ENCODE measurements at places on chromosomes 3 and 15.

DNA sequence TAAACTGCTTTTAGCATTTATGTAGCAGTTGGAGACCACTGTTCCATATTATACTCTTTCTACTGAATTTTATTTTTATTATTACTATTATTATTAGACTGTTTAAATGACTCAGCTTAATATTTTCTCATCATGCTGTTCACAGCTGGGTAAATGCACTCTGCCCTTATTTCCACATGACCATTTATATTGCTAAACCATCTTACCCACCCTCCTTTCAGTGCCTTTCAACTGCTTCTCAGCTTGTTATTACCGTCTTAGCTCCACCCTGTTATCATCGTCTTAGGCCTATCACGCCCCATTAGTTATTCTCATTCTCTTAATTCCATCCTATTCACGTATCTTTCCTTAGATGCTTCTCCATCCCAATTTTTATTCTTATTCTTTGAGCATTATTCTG lies 212.6 kb downstream of the GAP43 start:
- no peak for DNase-seq

DNA sequence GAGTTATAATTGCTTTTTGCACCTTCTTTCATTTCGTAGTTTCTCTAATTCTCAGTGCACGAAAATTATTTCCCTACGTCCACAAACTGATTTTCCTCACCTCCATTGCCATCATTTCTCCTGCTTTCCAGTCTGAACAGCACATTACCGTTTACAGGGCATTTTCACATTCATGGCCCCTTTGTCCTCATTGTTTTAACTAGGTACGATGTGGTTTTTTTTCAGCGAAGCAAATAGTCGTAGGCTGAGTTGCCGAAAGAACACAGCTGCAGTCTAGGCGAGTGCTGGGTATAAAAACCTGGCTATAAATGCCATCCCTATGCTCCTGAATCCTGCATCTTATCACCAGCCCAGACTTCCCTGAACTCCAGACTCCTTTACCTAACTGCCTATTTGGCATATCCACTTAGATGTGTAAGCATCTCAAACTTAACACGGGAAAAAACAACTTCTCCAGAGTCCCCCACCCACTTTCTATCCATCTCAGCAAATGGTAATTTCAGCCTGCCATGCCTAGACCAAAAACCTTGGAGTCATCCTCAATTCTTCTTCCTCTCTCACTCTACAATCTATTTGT lies 691 bp upstream of the FSIP1 start:
- no peak for DNase-seq

DNA sequence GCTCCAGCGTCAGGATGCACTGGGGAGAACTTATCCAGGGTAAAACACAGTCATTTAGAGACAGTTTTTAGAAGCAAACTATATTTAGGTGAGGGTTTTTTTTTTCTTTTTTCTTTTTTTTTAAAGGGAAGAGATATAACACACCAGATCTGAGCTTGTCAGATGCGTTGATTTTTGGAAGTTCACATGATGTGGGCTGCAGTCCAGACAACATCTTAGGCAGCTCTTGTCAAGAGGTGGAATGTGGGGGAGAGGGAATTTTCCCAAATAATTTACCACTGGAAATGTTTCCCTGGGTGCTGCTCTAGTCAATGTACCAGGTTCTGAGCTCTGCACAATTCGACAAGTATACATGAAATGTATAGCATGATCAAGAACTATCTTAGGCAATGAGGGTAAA lies 93.3 kb downstream of the OXNAD1 start:
- DNase-seq: no peak

GRCh38 chr3:161913786-161914389 lies 417.3 kb downstream of the OTOL1 start:
- DNase-seq: no peak

DNA sequence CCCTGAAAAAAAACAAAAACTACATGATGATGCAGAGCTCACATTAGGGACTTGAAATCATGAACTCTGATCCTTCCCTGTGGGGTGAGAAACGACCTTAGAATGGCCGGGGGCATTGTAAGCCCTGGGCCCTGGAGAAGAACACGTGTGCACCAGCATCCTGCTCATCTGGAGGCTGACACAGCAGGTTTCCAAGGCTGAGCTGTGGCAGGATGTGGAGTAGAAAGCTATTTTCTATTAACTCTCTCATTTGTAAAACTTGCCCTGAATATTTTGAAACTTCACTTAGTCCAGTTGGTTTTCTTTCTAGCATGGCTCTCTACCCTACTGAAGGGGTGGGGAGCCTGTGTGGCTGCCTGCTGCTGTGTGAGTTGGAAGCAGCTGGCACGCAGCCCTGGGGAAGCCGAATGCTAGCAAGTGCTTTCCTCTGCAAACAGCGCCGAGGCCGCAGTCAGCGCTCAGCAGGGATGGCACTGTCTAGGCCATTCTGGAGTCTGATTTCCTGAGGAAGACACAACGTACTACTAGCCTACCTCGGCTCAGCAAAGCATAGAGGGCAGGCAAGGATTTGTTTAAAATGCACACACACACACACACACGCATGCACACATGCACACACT lies 58.0 kb downstream of the GABRG3 start:
- no peak for DNase-seq

GRCh38 chr15:29139540-29140459 lies 129.8 kb downstream of the NSMCE3 start:
- peak; percentile 10 for DNase-seq

DNA sequence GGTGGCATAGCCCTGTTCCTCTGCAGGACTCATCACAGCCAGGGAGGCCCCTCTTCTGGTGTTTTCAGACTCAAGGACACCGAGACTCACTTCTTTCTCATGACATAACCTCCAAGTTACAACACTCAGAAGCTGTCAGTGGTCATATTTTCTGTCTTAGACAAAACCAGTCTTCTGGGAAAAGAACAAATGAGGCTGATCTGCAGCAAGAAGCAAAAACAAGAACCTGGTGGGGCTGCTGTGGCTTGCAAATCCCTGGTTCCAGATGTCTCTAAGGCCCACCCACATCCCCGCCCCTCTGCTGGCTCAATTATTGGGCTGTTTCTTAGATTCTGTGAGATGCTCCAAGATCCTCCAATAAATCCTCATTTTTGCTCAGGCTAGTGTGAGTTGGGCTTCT lies 16.6 kb upstream of the LOXL1 start:
- no peak for DNase-seq

DNA sequence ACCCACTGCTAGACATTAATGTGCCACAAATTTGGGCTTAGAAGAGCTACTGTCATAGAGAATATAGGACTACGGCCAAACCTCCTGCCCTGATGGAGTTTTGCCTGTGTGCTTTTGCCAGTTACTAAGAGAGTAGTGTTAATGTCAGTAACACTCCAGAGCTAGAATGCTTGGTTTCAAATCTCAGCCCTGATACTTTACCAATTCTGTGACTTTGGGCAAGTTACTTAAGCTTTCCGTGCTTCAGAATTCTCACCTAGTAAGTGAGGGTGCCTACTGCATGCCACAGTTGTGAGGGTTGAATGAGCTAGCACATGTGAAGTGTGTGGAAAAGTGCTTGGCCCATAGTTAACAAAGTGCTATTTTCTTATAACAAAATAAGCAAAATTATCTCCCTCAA lies 10.9 kb upstream of the ITGA11 start:
- no peak for DNase-seq

- no peak for DNase-seq
Measured at GRCh38 chr3:64179860-64180259, 45.4 kb downstream of the PRICKLE2 start.

GRCh38 chr3:125054449-125055329 lies 1.1 kb downstream of the HEG1 start:
- no peak for DNase-seq

- DNase-seq: no peak
Measured at GRCh38 chr3:50876947-50877346, 202.2 kb downstream of the DOCK3 start.

- no peak for DNase-seq
Measured at GRCh38 chr15:58525991-58526421, 94.2 kb downstream of the LIPC start.

DNA sequence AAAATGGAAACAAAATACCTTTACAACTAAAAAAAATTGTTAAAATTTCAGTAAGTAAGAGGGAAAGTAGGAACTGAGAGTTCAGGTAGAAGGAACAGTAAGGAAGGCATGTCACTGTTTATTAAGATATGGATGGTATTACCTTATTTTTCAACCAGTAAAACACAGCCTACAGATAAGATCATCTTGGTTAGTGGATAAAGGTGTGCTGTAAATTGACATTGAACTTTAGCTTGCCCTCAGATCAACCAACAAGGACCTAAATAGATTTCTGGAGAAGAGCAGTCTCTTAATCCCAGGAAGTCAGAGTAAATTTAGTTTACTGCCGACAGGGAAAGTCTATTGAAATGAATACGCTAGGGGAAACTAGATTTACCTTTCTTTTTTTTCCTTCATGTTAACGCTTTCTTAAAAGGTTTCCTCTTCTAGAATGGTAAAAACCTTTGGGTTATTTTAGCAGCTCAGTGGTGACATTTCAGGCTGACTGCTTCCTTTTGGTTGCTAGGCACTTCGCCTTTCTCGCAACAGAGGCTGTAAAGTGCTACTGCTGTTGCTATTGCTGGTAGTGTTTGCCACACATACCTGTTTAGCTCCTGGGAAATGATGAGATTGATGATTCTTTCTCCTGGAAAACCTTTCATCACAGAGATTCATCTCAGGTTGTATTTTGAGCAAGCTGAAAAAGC lies 12.9 kb downstream of the DZIP3 start:
- DNase-seq: no peak

- DNase-seq: no peak
Measured at GRCh38 chr15:25056484-25057425, 102.0 kb downstream of the SNRPN start.

GRCh38 chr3:39255503-39256325 lies 24.1 kb downstream of the CX3CR1 start:
- no peak for DNase-seq

- DNase-seq: no peak
Measured at GRCh38 chr3:45497963-45498362, 96.6 kb upstream of the LIMD1 start.

- no peak for DNase-seq
Measured at GRCh38 chr3:159418571-159419526, 569.8 kb upstream of the IL12A start.

GRCh38 chr3:126465928-126466544 lies 9.7 kb downstream of the ZXDC start:
- no peak for DNase-seq

DNA sequence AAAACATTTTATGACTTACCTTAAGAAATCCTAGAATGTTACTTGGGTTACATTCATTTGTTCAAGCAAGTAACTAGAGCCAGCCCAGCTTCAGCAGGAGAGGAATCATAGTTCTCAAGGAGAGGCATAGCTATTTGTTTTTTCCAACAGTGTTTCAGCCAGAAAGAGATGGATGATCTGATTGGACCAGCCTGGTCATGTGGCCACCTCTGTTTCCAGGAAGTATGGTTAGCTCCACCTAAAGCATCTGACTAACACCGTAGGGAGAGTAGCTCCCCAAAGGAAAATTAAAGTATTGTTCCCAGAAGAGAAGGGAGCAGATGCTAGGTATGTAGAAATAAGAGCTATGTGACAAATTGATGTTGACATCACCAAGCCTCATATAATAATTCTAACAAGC lies 417.1 kb downstream of the TAFA4 start:
- no peak for DNase-seq

GRCh38 chr3:52123106-52123725 lies 31.0 kb downstream of the POC1A start:
- DNase-seq: peak; percentile 36

DNA sequence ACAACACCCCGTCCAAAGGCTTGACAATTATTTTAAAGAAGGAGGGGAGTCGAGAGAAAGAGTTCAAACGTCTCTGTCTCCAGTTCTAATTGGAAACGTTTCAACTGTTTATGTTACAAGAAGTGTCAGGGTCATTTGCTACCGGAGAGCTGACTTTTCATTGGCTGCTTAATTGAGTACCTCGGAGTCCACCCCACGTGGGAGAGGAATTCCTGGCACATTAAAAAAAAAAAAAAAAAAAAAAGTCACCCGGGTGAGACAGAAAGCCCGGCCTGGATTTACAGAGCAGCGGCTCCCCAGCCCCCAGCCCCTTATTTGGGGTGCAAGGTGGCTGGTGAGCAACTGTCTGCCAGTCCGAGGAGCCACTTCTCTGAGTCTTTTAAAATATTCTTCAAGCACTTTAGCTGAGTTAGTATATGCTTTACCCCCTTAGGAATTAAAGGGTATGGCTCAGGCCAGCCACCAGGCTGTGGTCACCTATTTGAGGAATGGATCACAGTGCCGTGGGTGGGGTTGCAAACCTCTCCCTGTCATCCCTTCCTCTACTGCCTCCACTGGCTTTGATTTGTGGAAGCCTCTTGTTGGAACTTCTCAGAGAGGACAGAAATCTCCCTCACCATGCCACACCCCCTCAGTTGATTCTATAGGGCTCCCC lies 3.9 kb upstream of the TLE3 start:
- peak; percentile 42 for DNase-seq

DNA sequence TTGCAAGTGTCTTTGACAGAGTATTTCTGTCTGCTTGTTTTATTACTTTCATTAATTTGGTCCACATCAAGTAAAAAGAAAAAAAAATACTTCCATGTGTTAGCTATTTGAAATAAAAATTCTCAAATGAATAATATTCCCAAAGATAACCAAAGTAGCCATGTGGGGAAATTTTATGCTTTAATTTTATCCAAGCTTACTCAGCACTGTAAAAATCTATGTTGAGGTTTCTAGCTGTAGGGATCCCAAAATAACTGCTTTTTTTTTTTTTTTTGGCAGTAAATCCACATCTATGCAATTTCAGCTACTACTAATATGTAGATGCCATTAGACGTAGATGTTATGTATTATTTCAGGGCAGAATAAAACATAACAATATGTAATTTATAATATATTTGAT lies 35.4 kb upstream of the CNTN6 start:
- DNase-seq: no peak

DNA sequence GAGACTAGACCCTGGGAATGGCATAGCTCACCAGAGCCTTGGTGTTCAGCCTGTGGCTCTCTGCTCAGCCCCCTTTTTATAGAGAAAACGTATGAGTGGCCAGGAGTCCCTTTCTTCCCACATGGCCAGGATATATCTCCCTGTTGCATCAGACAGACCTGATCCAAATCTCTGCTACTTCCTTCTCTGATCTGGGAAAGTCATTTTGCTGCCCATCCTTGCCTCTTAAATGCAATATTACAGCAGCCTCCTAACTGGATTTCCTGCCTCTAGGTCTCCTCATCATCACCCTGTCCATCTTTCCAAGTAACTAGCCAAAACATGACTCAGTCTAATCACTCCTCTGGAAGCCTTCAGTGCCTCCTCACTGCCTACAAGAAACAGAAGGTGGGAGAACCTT lies 42.9 kb downstream of the CTDSPL start:
- peak; percentile 48 for DNase-seq

GRCh38 chr3:56921573-56922453 lies 120.1 kb upstream of the ARHGEF3 start:
- no peak for DNase-seq
